ENCODE measurements at places on chromosomes 2 and 18. TPM values are rescaled to one million over a fixed set of nuclear protein-coding genes. Genes with fewer than 3 reads are reported as not detected.

GRCh38 chr18:35777039-35777438, 195.4 kb upstream of the RMP24 start:
- no peak for DNase-seq

- no peak for DNase-seq
Observed at GRCh38 chr2:239240414-239240881, 160.4 kb downstream of the HDAC4 start.

DNA sequence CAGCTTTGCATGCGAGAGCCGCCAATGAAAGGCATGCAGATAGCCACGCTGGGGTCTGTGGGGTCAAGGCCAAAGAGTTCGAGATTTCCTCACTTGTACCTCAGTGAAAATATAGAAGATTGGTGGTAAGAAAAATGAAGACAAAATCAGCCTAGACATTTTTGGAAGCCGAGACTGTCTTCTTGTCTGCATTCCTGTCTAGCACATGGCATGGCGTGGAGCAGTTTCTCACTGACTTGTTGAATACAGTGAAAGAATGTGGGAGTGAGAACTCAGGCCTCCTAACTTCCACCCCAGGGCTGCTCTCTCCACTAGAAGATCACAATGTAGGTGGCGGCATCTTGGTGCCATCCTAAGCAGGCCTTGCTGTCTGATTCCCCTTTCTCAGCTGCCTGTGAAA, 740.8 kb upstream of the HS6ST1 start:
- no peak for DNase-seq

GRCh38 chr2:16658076-16658739, 7.4 kb downstream of the CYRIA start:
- no peak for DNase-seq

DNA sequence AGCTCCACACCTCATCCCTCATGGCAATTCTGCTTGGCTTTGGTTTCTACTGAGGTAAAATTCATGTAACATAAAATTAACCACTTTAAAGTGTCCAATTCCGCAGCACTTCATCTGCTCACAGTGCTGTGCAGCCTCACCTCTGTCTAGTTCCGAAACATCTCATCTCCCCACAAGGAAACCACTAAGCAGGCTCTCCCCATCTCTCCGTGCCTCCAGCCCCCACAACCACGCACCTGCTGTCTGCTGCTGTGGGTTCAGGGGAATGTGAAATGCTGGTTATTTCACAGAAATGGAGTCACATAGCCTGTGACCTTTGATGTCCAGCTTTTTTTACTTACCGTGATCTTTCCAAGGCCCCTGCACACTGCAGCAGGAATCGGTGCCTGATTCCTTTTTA, 7.7 kb upstream of the GPC1 start:
- DNase-seq, result no peak

Gene UNC50
- 54.4 TPM for polyA plus RNA-seq

DNA sequence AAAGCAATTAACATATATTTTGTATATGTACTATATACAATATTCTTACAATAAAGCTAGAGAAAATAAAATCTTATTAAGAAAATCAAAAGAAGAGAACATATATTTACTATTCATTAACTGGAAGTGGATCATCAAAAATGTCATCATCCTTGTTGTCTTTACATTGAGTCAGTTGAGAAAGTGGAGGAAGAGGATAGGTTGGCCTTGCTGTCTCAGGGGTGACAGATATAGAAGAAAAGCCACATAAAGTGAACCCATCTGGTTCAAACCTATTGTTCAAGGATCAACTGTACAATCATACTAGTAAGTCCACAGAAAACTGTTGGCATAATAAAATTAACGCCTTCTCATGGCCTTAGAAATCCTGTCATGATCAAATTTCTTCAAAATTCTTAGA, 26.6 kb downstream of the SESTD1 start:
- DNase-seq, result no peak

DNA sequence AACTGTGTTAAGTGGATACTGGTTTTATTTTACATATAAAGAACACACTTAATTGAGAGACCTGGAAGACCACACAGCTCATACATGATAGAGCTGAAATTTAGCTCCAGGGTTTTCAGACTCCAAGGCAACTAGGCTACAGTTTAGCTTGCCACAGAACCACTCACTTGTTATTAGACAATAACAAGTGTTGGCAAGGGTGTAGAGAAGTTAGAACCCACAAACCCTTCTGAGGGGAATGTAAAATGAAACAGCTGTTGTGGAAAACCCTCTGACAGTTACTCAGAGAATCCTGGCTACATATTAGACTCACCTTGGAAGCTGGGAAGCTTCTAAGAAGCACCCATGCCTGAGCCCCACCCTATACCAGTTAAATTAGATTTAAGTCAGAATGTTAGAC, 75.3 kb downstream of the MAP3K20 start:
- DNase-seq, result no peak

- DNase-seq, result no peak
Observed at GRCh38 chr2:54384301-54385203, 71.6 kb upstream of the SPTBN1 start.
